ENCODE measurements at places on chromosomes 5 and 9.

DNA sequence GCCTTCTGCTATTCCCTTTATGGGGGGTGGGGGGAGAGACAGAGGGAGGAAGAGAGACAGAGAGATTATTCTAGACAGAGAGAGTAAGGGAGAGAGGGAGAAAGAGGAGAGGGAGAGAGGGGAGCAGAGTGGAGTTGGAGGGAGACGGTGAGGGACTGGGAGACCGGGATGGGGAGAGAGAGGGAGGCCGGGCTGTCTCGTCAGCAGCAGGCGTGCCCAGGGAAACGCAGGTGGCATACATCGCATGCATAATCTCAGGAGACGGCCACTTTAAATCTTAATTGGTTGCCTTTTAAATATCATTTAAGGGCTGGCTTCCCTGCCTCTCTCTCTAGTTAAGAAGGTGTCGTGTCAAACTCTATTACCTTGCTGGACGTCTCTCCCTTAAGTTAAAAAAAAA is 8.4 kb downstream of the IRX4 start:
- no peak for DNase-seq

GRCh38 chr9:78533500-78533899 is 236.6 kb downstream of the PSAT1 start:
- no peak for DNase-seq

- no peak for DNase-seq
These were observed 433.9 kb upstream of the ZNF608 start for GRCh38 chr5:125180231-125180829.

DNA sequence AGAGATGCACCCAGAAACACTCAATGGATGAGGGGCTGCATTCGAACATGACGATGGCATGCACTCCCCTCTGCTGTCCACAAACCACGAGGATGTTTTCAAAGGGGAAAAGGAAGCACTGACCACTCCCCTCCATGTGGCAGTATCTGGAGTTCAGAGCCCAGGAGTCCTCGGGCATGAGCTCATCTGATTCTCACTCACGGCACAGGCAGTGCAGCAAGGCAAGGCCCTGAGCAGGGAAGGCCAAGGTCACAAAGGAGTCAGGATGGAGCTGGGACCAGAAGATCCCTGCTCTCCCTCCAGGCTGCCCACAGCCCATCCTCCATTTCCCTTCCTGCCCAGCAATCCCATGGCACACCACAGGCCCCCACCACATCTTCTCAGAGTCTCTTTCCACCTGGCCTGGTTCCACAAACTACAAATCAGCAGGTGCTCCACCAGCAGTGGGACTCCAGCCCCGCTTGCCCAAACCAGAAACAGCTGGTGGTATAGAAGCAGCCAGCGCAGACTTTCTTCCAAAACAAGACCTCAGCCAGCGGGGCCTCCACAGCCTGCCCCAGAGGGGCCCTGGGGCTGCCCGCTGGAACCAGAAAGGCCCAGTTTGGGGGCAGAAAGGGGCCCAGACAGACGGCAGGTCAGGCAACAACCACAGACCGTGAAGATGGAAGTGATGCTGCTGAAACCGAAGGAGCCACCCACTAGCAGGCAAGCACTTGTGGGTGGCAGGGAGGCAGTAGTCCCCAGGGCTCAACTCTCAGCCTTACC is 12.2 kb downstream of the TNIP1 start:
- DNase-seq = no peak

DNA sequence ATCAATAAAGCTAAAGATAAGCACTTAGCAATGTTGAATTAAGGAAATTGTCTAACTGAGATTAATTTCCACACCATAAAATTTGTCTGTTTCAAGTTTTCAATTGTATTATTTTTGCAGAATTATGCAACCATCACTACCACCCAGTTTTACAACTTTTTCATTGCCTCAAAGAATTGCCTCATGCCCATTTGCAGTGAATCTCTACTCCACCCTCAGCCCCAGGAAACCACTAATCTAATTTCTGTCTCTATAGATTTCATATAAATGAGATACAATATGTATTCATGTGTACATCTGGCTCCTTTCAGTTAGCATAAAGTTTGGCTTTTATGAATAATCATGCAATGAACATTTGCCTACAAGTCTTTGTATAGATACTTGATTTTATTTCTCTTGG is 72.9 kb downstream of the PTCD2 start:
- no peak for DNase-seq

DNA sequence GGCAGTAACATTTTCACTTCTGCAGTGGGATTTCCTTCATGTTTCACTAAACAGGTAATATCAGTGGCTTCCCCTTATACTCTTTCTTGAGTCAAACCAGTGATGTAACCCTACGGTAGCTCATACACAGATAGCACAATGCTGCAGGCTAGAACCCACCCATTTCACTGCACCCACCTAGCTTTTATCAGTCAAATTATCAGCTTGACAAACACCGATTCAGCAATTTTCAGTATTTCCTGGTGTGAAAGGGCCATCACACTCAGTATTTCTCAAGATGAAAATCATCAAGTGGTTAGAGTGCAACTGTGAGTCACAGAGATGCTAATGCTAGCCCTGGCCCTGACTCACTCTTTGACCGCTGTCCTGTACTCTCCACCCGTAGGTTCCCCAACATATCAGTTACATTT is 242.3 kb upstream of the PTGER4 start:
- DNase-seq = no peak

DNA sequence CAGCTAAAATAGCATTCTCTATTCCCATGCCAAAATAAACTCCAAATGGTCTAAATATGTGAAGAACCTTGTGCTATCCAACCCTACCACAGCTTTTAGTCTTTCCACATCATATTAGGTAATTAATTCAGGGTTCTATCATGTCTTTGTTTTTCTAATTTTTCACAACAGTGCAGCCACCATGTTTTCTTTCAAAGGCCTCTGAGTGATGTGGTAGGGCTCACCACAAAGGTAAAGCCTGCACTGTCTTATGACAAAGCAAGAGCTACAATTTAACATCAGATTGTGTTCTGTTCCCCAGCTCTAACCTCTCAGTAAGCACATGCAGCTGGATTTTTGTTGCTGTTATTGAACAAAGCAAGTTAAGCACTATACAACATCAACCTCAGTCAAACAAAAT is 52.4 kb downstream of the MEF2C start:
- DNase-seq = peak; percentile 8

GRCh38 chr5:58740956-58741355 is 158.1 kb downstream of the RAB3C start:
- peak; percentile 70 for DNase-seq

DNA sequence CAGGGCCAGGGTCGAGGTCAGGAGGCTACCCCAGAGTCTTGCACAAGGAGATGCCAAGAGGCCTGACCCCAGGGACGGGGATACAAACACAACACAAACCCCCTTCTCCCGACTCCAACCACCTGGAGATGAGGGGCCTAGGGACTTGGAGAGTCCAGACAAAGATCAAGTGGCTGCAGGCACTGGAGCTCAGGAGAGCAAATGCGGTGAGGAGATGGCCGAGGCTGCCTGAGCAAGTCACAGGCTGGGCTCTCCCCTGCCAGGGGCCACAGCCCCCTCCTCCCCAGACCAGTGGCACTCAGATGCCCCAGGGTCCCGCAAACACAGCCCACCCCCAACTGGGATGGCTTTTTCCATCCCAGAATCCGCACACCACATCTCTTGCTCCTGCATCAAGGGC is 15.8 kb downstream of the SH3GLB2 start:
- no peak for DNase-seq

DNA sequence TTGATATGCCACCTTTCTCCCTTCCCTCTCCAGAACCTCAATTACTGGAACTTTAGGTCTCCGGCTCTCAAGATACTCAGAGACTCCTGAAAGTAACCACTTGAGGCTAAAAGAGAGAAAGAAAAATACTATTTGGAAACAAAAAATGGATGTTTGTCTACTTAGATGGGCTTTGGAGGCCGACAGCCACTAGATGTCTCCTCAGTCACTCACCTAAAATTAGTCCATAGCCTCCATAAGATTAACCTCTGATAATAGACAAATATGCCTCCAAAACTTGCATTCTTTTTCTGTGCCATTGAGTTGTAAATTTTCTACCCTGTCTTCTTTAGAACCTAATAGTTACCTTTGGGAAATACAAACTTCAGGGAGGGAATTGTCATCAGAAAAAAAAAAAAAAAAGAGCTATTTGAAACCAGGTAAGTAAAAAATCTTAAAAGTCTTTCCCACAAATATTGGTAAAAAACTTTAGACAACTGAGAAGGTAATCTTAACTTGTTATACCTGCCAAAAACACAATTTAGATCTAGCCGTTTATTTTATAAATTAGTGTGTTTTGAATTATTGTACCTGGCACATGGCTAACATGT is 11.2 kb upstream of the PCDH1 start:
- peak; percentile 37 for DNase-seq

GRCh38 chr9:101427358-101427757 is 8.2 kb downstream of the ALDOB start:
- no peak for DNase-seq

GRCh38 chr9:119175581-119175980 is 193.7 kb downstream of the BRINP1 start:
- DNase-seq = no peak

GRCh38 chr5:97418462-97418861 is 235.4 kb upstream of the RIOK2 start:
- DNase-seq = no peak

- no peak for DNase-seq
These were observed 117.5 kb downstream of the MED10 start for GRCh38 chr5:6260846-6261245.

DNA sequence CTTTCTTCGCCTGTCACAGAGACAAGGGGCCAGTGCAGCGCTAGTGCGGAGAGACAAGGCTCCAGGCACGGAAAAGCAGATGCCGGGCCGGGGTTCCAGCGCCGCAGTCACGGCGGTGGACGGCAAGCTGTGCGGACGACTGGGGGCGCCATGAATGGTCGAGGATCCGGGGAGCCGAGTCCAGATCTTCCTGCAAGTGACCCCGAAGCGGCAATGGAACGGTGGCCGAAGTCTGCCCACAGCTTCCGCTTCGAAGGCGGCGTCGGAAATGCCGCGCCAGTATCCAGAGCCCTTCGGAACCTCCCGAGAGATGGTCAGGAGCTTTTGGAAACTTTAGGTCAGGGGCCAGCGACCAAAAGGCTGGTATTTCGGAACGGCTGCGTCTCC is 601 bp upstream of the FAF2 start:
- DNase-seq = no peak

GRCh38 chr5:91179018-91179417 is 204.1 kb downstream of the ARRDC3 start:
- no peak for DNase-seq

DNA sequence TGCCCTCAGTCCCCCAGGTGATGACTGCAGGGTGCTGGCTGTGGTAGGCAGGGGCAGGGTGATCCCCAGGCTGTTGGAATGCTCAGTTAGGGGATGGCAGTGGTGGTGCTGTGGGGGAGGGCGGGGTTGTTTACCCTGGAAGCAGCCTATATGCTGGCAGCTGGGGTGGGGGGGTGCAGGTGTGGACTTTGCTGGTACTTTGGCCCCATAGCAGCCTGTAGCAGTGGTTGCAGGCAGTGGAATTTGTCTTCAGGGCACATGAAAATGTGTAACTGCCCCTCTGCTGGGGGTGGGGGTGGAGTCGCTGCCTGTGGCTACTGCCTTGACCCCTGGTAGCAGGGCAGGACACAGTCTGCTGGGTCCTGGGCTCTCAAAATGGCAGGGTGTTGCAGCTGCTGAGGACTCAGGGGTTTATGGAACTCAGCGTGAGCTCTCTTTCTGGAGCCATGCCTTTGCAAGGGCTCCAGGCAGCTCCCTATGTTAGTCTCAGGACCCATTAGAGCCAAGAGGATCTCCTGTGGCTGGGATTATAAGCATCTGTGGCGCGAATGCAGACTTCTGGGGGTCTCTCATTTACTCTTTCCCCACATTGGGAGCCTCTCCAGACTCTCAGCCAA is 65.0 kb downstream of the RMI1 start:
- no peak for DNase-seq

GRCh38 chr5:126450346-126450745 is 27.1 kb downstream of the GRAMD2B start:
- peak; percentile 84 for DNase-seq

DNA sequence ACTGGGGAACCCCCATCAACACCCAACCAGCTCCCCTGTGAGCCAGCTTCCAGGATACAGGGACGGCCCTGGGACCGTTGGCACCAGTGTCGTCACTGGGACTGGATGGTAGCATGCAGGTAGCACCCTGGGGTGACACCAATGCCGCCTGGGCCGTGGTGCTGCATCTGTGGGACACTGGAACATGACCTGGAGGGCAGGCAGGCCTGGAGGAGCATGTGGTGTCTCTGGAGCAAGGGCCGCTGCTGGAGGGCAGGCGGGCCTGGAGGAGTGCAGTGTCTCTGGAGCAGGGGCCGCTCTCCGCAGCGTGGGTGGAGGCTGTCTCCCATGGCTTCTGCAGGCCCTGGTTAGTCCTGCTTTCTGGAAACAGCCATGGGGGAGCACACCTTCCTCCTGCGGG is 13.1 kb downstream of the LPCAT1 start:
- DNase-seq = no peak

DNA sequence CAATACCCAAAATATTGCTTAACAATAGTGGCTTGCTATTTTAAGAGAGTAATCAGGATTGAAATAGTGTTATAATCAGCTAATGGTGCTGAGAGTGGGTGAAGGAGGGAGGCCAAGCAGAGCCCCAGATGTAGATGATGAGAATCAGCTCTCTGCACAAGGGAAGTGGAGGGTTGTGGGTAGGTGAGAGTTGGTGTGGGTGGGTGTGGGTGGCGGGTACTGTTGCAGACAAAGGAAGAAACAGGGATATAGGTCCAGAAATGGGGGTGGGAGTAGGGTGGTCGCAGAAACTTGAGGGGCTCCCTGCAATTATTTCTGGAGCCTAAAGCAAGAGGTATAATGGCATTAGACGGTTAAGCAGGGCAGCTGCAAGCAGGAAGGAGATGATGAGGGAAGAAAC is 7.4 kb upstream of the ADCY2 start:
- DNase-seq = no peak

- DNase-seq = no peak
These were observed 58.0 kb downstream of the COL23A1 start for GRCh38 chr5:178532236-178532635.

- no peak for DNase-seq
These were observed 247.4 kb upstream of the CHD1 start for GRCh38 chr5:99176186-99176585.

DNA sequence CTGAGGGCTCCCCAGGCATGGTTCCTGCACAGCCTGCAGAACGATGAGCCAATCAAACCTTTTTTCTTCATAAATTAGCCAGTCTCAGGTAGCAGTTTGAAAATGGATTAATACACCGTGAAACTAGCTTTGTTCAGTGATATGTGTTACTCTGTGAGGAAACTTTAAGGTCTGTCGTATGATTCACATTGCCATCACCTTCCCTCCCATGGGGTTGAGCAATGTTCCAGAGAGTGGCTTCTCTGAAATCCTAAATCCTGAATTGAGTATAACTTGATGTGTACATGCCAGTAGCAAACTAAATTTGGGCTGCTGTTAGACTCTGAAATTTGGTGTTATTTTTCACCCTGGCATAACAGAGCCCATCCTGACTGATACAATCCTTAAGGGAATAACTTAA is 866.4 kb upstream of the C9orf72 start:
- no peak for DNase-seq

- DNase-seq = no peak
These were observed 84.8 kb downstream of the WNK2 start for GRCh38 chr9:93268551-93269314.

Measured in hematopoietic multipotent progenitor cell treated with erythropoietin and hydrocortisone succinate and interleukin-3 and kit ligand, for 8 days (in vitro differentiated cells).